ENCODE measurements at places on chromosomes 3 and 15.

- DNase-seq: no peak
Measured at GRCh38 chr3:16430717-16431630, 82.5 kb downstream of the RFTN1 start.

- DNase-seq: no peak
Measured at GRCh38 chr3:114444216-114444615, 150.4 kb downstream of the TIGIT start.

- DNase-seq: no peak
Measured at GRCh38 chr3:118990823-118991560, 43.7 kb downstream of the IGSF11 start.

DNA sequence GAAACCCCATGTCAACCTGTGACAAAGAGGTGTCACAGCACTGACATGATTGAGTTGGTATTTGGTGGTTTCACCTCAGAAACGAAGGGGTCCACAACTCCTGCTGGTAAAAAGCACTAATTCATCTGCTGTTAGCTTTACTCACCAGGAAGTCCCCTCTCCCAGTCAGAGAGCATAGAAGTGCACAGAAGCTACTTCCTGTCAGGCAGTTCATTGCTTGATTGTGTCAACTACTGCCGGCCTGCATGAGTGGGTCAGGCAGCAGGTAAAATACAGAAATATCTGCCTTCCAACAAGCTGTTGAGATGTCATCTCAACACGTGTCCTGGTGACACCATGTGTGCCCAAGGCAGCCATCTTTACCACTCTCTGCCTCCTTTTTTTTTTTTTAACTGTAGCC is 596.6 kb upstream of the NR2F2 start:
- DNase-seq: no peak
